Jurkat, Clone E6-1 (cell line): ENCODE measurements at places on chromosomes 4 and X.

- no peak for DNase-seq
Observed at GRCh38 chrX:138858438-138858837, 146.9 kb upstream of the FGF13 start.

- no peak for DNase-seq
Observed at GRCh38 chr4:20127626-20128025, 124.1 kb upstream of the SLIT2 start.

DNA sequence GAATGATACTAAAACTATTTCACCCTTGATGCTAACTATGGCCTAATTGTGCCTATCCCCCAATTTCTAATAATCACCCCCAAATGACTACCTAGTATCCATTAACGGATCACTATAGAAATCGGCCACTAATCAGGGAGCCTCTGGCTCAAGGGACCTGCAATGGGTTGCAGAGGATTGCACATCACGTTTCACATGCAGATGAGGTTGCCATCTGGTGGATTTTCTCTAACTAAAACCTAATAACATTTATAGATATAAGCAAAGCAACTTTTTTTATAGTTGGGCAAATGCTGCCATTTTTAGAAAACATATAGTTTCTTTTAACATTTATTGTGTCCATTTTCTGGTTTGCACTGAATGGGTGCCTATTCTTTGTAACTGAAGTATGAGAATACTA, 28.3 kb upstream of the ALG13 start:
- DNase-seq: no peak

- DNase-seq: no peak
Observed at GRCh38 chrX:139930916-139931645, 1.8 kb downstream of the ATP11C start.

DNA sequence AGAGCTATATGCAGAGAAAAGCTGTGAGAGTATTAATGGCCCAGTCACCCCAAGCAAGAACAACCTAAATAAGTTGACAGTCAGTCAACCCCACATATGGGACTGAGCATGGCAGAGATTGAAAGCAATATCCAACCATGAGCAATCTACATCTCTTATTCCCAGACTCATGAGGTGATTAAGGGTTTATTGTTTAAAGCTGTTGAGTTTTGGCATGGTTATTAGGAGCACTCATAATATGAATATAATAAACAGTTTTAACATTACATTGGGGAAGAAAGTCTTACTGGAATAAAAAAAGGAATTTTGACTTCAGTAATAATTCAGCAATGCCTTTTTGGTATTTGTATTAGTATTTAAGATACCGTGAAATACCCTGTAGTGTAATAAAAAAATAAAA, 1627.4 kb downstream of the STIM2 start:
- DNase-seq: no peak

DNA sequence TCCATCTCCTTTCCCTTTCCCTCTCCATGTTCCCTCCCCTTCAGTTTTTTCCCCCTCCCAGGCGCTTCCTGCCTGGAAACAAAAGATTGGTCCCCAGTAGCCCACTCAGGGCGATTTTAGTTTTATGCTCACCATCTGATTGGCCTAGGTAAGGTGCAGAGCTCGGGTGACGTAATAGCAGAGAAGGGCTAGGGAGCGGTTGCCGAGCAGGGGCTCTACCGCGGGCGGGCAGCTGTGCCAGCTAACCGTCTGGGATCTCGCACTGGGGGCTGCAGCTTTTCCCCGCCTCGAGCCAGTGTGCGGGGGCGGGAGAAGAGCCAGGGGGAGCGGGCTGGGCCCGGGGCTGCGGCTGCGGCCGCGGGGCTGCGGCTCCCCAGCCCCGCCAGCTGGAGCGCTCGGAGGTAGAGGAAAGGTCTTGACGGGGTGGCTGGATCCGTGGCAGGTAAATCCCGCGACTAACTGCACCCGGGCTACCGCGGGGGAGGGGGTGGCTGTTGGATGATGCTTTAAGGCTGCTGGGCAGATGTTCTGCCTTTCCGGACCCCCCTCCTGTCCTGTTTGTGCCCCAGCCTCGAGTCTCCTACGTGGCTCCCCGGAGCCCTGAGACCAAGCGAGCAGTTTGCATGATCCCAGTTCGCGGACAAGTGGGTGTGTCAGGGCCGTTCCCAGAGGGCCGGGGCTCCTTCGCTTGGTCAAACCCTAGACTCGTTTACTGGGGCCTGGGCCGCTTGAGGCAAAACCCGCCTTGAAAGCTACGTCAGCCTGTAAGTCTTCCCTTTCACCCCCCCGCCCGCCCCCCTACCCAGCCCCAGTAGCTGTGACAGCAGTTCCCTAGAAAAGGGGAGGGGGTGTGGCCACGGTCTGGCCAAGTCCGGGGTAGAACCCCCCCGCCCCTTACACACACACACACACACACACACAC, at the start of gene PAK3:
Gene PAK3, plus strand, starts transcription at position 218 of the 922 bp plus-strand sequence. CDS start 26,913 bp downstream, outside the sequence.
- no peak for DNase-seq

GRCh38 chr4:130028552-130028951, 932.6 kb downstream of the C4orf33 start:
- DNase-seq: no peak

GRCh38 chrX:153609917-153610835, 11.2 kb upstream of the CCNQ start:
- peak; percentile 57 for DNase-seq

DNA sequence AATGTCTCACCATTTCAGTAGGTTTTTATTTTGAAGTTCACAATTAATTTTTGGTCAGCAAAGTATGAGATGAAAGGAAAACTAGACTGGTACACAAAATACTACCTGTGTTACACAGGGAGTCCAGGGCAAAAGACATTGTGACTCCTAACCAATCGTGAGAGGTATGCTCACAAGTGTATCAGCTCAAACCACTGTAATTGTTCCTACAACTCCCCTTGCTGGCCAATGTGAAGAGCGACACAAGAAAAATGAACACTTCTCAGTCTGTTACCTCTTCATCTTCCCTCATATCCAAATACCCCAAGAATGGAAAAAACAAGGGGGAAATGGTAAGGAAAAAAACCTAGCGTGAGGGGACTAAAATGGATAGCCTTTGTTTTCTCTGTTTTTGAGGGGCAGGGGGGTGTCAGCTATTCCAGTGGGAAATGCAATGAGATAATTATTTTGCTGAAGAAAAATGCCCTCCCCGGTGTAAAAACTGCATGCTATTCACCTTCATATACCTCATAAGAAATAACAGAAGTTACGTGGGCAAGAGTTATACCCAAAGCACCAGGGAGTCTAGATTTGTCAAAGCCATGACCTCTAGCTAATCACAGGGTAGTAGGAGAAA, 30.6 kb upstream of the NSUN7 start:
- peak; percentile 49 for DNase-seq

DNA sequence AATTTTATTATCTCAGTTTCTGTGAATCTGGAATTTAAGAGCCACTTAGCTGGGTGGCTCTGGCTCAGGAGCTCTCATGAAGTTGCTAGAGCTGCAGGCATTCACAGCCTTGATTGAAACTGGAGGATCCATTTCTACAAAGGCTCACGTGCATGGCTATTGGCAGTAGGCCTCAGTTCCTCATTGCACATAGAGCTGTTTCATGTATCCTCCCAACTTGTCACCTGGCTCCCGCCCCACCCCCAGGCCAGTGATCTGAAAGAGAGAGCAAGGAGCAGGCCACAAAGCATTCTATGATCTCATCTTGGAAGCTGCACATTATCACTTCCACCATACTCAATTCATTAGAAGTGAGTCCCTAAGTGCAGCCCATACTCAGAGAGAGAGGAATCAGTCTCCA, 18.5 kb upstream of the AP1AR start:
- no peak for DNase-seq

DNA sequence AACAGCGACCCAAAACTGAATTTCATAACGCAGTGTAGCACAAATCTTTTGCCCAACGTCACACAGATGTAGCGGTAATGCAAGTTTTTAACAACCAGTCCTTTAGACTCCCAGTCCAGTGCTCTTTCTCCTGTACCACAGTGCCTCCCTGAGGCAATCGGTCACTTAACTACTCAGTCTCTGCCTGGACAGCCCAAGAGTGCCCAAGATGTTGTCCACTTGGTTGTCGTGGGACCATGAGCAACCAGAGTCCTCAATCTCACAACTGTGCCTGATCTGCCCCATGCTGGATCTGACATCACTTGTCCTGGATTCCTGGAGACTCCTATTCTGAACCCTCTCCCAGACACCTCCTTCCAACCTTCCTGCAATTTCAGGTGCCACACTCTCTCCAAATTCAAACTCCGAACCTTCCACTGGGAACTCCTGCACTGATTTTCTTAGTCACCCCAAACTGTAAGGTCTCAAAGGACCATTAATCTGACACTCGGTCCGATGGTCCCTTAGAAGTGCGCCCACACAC, 702 bp downstream of the MMGT1 start:
- no peak for DNase-seq

- no peak for DNase-seq
Observed at GRCh38 chrX:64428371-64428770, 33.1 kb upstream of the MTMR8 start.

GRCh38 chr4:74117024-74117534, 18.1 kb upstream of the CXCL2 start:
- no peak for DNase-seq

DNA sequence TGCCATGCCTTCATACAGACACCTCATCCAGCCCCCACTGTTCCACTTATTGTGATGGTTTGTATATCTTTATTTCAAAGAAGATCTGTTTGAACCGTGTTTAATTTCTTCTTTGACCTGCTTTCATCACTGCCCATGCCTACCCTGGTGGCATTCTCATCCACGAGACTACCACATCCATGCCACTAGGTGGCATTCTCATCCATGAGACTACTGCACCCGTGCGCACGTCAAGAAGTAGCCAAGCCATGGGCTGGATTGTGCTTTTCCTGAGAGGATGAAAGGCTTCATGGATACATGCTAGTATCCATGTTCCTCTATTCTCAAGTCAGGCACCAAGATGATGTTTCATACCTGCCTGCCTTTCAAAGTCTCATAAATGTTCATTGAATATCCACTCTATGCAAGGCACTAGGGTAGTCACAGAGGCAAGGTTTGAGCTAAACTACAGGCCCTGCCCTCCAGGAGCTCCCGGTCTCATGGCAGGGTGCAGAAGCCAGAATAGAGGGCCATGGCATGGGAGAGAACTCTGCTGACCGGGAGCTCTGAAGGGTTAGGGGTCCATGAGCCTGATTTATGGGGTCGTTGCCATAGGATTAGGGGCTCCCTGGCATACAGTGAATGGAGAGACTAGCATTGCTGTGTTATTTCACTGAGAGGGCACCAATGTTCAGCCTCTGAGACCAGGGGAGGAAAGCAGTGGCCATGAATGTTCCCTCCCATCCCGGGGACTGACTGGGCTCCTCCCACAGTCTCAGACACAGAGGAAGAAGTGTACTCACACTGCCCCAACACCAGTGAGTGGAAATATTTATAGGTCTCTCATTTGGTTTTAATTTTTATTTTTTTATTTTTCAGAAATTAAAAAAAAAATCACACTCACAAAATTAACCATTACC, 24.8 kb upstream of the EOLA2 start:
- DNase-seq: peak; percentile 21

DNA sequence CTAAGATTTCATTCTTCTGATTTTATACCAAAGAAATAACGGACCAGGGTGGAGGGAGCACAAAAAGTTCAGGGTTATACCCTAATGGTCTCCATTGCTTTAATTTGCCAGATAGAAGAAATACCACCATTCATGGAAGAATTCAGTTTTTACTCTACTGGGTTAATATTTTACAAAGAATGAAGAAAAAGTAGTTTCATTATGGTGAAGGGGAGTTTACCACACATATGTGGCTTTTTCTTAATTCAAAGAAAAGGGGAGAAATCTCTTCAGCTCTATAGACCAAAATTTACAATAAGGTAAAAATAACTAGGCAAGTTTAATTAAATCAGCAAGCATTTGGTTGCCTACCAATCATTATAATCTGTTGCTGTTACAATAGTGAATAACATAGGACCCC, 37.6 kb downstream of the CASK start:
- no peak for DNase-seq

- no peak for DNase-seq
Observed at GRCh38 chr4:180057891-180058671, 2185.1 kb upstream of the TENM3 start.

DNA sequence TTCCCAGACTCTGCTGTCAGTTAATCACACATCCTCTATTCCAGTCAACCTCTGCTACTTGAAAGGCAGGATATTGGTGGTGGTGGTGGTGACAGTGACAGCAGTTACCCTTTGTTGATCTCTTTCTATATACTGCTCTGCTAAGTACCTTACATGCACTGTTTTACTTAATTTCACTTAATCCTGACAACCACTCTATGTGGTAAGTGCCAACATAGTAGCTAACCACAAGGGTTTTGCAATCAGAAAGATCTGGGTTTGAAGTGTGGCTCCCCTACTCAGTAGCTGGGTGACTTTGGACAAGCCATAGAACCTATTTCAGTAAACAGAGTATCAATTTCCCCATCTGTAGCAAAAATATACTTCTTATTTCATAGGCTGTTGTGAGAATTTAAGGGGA, 24.2 kb upstream of the F9 start:
- DNase-seq: peak; percentile 48

DNA sequence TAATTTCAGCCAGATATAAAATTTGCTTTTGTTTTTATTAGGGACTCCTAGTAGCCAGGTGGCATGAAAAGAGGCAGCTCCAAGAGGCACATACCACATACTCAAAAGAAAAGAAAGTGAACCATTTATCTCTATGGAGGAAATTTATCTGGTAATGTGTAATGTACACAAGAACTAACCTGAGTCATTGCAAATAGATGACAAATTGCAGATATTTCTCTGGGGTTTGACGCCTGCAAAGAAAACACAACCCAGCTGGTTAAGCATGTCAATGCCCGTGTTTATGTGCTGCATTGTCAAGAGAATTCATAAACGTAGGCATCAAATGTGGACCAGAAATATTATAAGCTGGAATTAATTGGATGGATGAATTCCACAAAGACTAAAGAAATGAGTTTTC, 46.9 kb upstream of the PHKA2 start:
- no peak for DNase-seq

DNA sequence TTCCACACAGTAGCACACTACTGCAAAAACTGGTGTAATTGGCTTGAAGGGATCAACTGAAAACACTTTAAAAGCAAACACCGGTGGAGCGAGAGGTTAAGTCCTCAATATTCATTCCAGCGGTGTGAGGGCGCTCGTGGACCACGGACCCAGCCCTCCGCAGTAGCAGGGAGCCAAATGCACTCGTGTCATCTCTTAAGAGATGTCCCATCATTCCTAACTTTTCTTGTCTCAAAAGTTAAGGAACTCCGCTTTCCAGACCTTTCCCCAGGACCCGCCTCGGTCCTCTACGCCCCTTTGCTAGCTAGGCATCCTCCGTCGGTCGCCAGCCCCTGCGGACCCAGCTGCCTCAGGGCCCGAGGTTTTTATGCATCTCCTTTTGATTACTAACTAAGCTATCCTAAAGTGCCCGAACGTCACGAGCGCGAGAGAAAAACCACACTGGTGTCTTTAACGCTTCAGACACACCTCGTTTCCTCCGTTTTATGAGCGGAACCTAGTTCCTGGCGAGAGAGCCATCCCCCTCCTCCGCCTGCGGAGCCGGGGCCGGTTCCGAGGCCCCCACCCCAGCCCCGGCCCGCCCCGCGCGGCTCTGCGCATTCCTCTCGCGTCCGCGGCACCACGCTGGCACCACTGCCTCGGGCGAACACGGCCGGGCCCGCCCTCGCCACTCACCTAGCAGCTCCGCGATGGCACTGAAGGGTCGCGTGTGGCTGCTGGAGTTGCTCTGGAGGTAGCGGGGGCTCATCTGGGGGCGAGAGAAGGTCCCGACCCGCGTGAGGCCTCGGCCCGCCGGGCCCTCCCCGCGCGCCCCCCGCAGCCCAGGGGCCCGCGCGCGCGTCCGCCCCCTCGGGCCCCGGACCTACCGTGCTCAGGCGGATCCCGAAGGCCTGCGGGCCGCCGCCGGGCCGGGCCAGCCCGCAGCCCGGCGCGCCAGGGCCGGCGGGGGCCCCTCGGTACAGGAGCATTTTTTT, 723 bp downstream of the MORC4 start:
- DNase-seq: no peak
